ENCODE measurements at places on chromosomes 16 and 17.

GRCh38 chr17:36209575-36209974 is 1.3 kb upstream of the CCL4L2 start:
- no peak for DNase-seq

GRCh38 chr17:73738751-73739575 is 94.7 kb upstream of the SDK2 start:
- no peak for DNase-seq

GRCh38 chr17:2087597-2088211 is 32.8 kb downstream of the HIC1 start:
- no peak for DNase-seq

GRCh38 chr16:69190598-69190997 is 3.6 kb downstream of the SNTB2 start:
- DNase-seq = no peak

DNA sequence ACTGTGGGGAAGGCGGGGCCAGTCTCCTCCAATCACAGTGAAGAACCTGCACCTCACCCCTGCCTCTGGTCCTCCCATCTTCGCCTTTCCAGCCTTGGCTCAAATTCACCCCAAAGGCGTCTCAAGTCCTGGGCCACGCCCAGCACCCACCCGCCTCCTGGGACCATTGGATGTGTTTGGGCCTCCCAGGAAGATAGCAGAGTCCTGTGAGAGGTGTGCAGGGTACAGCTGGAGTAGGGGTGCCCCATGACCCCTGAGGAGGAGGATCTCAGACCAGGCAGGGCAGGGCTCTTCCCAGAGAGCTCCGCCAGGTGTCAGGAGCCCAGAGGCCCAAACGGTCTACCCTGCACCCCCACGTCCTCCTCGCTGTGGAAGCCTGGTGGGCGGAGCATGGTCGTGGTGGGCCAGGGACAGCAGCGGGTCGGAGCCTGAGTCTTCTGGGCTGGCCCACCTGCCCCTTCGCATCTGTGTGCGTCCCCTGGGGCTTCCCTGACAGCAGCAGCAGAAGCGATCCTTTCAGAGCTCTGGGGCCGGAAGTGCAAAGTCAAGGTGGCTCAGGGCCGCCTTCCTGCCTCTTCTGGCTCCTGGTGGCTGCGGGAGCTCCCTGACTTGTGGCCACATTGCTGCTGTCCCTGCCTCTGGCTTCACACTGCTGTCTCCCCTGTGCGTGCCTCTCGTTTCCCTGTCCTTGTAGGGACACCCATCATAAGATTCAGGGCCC is 34.9 kb upstream of the ZNF469 start:
- no peak for DNase-seq

- DNase-seq = no peak
Measured at GRCh38 chr17:77802811-77803220, 155.7 kb upstream of the TNRC6C start.
